Activated CD4-positive, alpha-beta T cell treated with anti-CD3 and anti-CD28 coated beads, Interleukin-2, amount 10 ng/mL, durations not matched to agents 24 days and 14 days (primary cell): ENCODE measurements at places on chromosomes 2 and 18. TPM values are rescaled to one million over a fixed set of nuclear protein-coding genes. Genes with fewer than 3 reads are reported as not detected.

GRCh38 chr2:232611559-232612218 lies 21.7 kb upstream of the EFHD1 start:
- H3K4me3 ChIP-seq: no peak overlapping the region
- DNase-seq: peak; percentile 91
- no peak overlapping the region for H3K27ac ChIP-seq

GRCh38 chr2:47602996-47603395 lies 179.9 kb upstream of the MSH6 start:
- DNase-seq: no peak
- peaks cover 2% of the 10 kb centered on the region for H3K27me3 ChIP-seq
- no peaks in the 10 kb centered on the region for H3K4me1 ChIP-seq
- H3K27ac ChIP-seq: no peak overlapping the region

HMSD gene
- 16.8 and 25.0 TPM in 2 replicates for total RNA-seq

MBP gene
- total RNA-seq: 60.2 and 63.1 TPM in 2 replicates
